ENCODE measurements at places on chromosomes 7 and 10.

DNA sequence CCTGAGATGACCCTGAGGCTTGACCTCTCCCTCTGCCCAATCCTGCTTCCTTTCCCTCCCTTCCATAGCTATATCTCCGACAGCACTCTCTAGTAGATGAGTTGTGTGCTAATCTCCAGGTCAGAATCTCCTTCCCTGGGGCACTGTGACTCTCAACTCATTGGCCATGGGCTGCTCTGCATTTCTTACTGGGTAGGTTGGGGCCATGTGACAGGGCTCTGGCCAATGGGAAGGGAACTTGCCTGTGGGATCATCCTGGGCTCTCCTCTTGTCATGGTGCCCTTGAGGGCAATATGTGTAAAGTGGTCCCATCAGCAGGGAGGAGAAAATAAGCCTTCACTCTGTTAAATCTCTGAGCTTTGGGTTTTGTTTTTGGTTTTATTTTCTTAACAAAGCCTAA lies 80.1 kb upstream of the ANKRD1 start:
- DNase-seq: no peak

GRCh38 chr7:155701972-155702544 lies 57.6 kb downstream of the RBM33 start:
- DNase-seq: no peak

DNA sequence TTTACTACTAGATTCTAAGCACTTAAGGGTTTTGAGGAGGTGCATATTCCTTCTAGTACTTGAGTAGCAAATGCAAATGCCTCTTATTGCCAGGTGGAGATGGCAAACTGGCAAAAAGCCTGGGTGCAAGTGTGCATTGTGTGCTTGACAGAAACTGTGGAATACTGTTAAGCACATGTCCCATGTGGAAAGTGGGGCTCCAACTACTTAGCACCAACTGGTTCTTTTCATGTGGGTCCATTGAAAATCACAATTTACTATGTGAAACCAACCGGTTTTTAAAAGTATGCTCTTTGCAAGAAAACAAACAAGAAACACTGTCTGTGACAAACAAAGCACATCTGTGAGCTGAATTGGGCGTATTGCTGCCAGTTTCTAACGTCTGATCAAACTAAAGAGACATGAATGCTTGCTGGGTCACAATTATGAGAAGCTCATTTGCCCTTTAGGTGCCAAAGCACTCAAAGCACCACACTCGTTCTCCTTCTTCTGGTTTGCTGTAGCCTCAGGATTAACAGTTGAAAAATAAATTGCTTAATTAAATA lies 197.4 kb downstream of the SEMA3E start:
- no peak for DNase-seq

GRCh38 chr7:69994886-69995542 lies 396.7 kb downstream of the AUTS2 start:
- DNase-seq: peak; percentile 72

DNA sequence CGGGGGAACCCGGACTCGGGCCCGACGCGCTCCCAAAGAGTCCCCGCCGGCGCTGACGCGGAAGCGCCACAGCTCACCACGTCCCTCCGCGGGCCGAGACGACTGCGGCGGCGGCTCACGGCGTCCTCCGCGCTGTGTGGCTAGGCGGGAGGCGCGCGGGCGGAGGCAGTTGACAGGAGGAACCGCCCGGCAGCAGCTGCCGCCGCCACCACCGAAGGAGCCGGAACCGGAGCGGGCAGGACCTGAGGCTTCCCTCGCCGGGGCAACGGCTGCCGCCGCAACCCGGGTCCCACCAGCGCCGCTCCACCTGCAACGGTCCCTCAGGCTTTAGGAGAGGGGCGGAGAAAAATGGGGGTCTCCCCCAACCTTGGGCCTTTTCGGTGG lies 334 bp downstream of the ZNF800 start:
- no peak for DNase-seq

DNA sequence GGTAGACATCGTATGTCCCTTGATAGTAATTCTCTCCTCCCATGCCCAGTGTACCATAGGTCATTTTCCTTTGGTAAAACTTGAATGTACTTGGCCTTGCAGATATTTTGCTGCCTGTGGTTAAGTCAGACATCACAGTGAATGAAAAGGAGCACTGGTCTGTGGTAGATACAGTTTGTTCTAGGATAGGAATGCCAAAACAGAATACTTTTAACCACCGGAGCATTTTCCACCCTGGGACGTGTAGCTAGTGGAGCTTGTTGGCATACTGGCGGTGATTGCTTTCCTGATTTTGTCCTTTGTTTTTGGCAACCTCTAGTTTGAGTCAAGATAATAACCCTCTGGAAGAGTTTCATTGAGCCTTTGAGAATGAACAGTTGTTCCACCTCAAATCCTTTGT lies 92.0 kb upstream of the BMPER start:
- no peak for DNase-seq

DNA sequence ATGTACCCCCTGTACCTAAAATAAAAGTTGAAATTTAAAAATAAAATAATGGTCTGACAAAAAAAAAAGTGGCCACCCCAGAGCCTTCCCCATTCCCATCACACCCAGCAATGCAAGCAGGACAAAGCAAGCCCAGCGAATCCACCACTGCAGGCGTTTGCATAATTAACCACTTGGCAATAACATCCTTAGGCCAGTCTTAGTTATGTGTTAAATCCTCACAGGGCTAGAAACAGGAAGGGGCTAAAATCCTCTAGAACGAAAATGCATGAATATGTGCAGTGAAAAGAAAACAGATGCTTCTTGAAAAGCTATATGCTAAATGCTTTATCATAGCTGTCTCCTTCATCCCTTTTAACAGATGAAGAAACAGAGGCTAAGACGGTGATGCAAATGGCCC lies 229.7 kb downstream of the GRID1 start:
- DNase-seq: no peak

DNA sequence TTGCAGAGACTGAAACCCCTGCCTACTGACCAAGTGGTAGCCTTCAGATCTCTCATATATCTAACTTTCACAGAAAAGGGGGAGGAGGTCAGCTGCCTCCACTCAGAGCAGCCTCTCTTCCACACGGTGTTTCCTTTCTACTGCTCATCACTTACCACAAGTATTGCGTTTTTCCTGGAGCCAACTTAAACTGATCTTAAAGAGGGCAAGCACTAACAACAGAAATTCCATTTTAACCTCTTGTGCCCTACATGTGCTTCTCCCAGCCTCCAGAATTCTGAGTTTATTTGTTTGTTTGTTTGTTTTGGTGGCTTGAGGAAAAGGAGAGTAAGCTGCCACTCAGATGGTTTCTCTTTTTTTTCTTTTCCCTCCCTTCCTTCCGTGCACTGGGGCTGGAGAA lies 19.1 kb downstream of the SKIDA1 start:
- DNase-seq: no peak

- no peak for DNase-seq
Measured at GRCh38 chr10:104311184-104311720, 27.0 kb downstream of the ITPRIP start.

DNA sequence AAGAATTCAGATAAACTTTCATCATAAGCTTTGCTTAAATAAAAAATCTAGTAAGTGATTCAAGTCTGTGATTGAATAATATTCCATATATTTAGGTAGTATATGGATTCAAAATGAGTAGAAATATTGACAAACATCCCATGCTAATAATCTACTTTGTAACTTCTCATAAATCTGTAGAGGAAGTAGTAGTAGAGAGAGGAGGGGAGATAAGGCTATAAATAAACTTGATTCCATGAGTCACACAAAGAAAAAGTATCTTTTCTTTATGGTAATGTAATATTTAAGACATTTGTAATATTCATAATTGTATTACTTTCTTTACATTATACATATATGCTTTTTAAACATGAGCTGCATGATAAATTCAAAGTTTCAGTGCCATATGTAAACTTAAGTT lies 25.6 kb upstream of the CD36 start:
- DNase-seq: no peak

DNA sequence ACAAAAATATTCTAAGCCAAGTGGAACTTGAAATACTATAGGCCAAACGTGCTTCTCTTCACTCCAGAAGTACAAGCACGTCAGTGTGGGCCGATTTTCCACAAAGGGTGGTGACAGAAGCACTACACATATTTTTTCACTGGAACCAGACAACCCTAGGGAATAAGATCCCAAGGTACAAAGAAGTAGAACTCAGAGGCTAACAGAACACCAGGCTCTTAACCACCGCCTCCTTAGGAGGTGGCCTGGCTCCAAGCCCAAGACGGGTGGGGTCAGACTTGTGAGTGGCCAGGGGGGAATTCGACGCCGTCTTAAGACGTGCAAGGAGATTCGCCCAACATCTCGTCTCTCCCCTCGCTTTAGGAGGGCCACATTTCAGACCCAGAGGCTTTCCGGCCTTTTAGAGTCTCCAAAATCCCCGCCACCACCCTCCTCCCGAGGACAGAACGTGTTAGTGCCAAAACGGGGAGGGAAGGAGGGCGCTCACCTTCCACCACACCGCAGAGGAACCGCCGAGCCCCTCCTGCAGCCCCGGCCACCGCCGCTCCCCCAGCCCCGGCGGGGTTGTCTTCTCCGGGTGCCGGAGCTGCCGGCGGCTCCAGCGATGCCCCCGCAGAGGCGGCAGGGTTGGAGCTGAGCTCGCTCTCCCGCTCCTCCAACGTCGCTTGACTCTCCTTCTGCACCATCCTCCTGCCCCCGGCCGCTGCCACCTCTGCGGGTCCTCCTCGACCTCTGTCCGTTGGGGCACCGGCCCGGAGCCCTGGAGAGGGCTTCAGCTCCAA lies 716 bp downstream of the OGA start:
- no peak for DNase-seq

- DNase-seq: no peak
Measured at GRCh38 chr7:106225856-106226255, 58.9 kb downstream of the NAMPT start.

- no peak for DNase-seq
Measured at GRCh38 chr10:110376021-110376766, 71.5 kb upstream of the SMNDC1 start.

DNA sequence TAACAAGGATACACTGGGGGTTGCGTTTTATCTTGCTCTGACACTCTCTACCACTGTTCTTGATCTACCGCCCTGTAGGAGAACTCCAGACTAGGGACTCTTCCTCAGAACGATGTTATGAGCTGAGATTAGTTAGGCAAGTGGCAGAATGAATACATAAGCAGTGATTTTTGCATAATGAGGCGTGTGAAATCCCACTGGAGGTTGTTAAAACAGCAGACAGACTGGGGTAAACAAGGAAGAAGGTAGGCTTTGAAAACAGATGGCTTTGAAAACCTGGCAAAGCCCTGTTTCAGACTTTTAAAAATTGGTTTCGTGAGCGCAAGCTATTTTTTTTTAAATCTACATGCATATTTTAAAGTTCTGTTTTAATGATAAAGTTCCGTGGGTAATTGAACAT lies 785.2 kb downstream of the TYW1 start:
- no peak for DNase-seq

DNA sequence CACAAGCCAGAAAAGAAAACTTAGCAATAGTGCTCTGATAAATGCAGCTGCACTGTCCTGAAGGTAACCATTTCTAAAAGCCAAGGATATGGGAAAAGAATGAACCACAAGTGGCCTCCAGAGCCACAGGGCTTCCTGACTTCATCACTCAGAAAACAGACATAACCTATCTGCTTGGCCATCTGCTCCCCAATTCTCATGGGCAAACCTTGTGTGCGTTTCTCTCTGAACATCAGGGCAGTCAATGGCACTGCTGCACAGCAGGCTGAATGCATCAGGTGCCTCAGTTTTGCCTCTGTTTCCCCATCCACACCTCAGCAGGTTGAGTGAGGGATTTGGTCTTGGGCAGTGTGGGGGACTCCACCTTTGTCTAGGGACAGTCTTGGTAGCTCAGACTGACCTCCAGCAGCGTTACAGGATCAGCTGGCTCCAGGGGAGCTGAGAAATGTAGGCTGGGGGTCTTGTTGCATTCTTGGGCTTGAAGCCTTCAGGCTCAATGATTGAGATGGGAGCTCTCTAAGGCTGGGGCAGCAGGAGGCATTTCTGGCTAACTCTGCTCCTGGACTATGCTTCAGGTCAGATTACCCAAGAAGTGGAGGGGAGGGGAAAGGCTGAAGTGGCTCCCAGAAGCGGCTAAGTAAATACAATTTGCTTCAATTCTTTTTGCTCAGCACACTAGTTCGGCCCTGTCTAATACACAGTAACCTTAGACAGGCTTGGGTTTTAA lies 23.6 kb upstream of the PDLIM1 start:
- no peak for DNase-seq

DNA sequence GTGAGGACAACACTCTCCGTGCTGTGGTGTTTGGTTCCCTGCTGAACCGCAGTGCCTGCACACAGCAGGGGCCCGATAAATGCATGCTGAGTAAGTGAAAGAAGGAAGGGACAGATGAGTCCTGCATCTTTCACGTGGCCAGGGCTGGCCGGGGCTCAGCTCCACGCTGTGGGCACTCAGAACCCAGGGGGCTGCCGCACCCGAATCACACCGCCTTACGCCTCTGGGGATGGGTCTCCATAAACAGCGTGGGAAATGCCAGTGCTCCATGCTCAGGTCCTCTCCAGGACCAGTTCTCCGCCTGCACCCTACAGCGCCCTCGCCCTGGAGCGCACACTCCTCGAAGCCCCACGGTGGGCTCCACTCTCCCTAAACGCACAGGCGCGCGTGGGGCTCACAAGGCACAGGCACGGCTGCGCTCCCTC lies 38.1 kb downstream of the RASGEF1A start:
- DNase-seq: no peak

- DNase-seq: no peak
Measured at GRCh38 chr10:52106899-52107298, 207.2 kb upstream of the DKK1 start.

DNA sequence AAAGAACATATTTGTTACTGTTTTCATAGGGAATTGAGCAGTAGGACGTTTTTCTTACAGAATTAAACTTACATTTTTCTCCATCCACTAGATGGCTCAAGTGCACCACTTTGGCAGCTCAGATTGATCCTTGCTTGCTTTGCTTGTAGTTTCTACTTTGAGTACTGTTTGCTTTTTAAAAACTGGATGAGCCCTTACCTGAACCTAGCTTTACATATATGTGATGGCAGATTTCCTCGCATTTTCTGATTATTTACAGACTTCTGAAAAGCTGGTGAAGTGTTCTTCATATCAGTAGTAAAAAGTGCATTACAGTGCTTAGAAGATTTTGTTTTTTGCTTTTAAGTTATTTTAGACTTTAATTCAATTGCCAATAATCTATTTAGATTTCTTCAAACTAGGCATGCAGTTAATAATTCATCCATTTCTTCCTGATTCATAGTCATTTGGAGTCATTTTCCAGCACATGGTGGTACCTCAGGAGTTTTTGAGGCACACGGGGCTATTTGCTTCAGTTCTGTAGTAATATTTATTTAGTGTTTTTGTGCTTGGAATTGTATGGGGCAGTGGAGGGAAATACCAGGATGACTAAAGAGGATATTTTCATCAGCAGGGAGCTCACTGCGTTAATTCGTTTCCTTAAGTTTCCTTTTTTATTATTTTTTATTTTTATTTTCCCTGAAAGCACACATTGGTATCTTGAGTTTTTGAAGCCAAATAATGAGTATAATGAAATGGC lies 57.3 kb downstream of the MAPK8 start:
- peak; percentile 7 for DNase-seq

- peak; percentile 61 for DNase-seq
Measured at GRCh38 chr7:43362652-43363034, 220.3 kb upstream of the STK17A start.

GRCh38 chr10:124721330-124722045 lies 22.7 kb downstream of the FAM53B start:
- no peak for DNase-seq
